NCI-H2171 (cell line): ENCODE measurements at places on chromosomes 1 and 21.

GRCh38 chr1:64337926-64338325, 132.0 kb upstream of the CACHD1 start:
- no peak for DNase-seq

DNA sequence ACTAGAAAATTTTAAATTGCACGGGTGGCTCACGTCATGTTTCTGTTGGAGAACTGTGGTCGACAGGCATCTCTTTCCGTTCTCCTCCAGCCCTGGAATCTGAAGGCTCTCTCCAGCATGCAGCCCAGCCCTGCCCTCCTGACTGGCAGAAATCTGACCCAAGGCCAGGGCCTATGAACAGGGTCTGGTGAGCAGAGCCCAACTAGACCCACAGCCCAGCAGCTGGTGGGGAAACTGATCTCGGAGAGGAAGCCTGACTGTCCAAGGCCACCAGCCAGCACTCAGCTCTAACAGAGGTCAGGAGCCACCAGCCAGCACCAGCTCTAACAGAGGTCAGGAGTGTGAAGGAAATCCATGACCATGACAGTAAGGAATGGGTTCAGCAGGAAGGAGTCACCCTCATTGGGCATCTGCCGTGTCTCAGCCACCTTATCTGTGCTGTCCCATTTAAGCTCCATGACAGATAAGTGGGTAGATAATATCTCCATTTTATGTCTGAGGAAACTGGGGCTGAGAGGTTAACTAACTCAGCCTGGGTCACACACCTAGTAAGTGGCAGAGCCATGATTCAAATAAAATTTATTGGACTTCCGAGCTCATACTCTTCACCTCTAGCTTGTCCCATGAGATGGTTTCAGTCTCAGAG, 20.2 kb upstream of the PKP1 start:
- DNase-seq: no peak

DNA sequence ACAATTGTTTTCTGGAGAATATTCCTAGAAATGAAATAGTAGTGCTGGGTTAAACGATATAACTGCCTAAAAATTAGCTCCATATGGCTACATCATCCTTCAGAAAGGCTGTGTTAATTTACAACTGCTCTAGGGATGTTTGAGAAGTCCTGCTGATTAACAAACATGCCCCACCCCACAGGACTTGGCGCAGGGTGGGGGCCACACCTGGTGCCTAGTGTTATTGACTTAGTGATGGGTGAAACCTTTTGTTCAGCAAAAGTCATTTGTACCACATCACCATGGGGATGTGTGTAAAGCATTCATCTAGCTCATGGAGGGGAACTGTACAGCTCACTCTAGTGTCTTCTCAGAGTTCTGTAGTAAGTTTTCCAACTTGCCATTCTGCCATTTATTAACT, 492.8 kb downstream of the CAMTA1 start:
- DNase-seq: peak; percentile 42

DNA sequence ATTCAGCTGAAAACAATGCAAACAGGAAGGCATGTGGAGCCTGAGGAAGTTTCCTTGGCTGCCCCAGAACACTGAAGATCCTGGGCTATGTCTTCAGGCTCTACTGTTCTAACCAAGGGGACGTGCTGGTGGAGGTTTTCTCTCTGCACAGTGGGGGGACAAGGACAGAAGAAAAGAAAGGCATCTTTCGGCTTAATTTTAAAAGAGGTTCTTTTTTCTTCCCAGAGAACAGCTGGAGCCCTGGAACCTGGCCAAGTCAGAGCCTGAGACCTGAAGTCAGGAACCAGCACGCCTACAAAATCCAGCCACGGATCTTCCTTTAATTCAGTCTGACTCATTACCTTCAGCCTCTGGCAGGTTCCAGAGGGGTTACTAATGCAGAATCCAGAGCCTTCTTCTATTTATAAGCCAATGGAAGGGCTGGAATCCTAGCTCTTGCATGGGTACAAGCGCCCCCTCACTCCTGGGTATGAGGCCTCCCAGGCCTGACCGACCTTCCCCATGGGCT, 19.8 kb downstream of the CTNNBIP1 start:
- peak; percentile 71 for DNase-seq

GRCh38 chr1:184826001-184826400, 71.3 kb upstream of the EDEM3 start:
- DNase-seq: no peak
